ENCODE measurements at places on chromosomes 4 and X.

DNA sequence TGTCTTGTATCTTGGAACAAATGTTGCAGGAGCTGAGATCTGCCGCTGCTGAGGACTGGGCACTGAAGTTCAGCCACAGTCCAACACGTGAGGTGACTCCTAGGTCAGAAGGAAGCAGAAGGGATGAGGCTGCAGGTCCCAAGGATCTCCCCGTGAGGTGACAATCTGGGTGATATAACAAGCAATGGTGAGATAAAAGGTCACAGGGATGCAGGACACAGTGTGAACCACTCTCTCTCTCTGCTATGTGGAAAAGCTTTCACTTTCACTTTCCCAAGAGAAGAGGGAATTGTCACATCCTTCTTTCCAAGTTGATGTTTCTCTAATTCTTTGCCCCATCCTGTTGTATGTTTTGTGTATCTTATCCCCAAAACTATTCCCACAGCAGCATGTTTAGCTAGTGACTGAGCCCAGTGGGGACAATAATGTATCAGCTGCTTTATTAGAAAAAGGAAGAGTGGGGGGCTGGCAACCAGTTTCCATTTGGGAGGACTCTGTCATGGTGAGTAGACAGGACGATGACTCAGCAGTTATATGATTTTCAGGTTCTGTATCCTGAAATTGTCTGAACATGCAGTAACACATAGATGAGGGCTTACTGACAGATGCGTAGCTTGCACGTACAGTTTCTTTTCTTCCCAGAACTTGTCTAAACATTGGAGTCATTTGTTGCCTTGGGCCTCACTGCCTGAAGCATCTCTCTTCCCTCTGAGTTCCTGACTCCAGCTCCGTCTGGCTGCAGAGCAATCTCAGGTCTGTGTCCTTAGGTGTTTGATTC is 1415.8 kb upstream of the TENM3 start:
- no peak for DNase-seq

- DNase-seq, result no peak
Observed at GRCh38 chr4:79442422-79442821, 34.4 kb upstream of the GK2 start.

GRCh38 chr4:41287005-41287404 is 30.3 kb downstream of the UCHL1 start:
- no peak for DNase-seq

GRCh38 chr4:1516261-1516660 is 110.0 kb upstream of the NKX1-1 start:
- no peak for DNase-seq

GRCh38 chr4:181690498-181690897 is 552.7 kb upstream of the TENM3 start:
- DNase-seq, result no peak

- no peak for DNase-seq
Observed at GRCh38 chr4:175536852-175537453, 275.1 kb downstream of the GPM6A start.

DNA sequence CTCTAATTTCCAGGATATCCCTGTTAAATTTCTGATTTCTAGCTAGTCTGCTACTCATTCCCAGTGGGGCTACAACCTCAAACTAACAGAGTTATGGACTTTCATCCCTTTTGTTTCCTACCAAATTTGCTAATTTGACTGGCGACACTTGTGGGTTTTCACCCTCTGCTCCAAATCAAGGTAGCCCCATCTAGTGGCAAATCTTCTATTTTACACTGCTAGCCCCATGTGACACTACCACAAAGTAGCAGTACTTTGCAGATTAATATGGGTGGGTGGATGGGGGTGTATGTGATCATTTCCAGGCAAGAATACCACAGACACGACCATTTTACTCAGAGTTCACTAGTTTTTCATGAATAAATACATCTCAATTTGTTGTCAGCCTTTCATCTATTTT is 150.3 kb downstream of the MSL3 start:
- DNase-seq, result peak; percentile 0

- no peak for DNase-seq
Observed at GRCh38 chr4:134812611-134813010, 611.0 kb upstream of the PABPC4L start.

- DNase-seq, result no peak
Observed at GRCh38 chr4:127988638-127989037, 23.4 kb downstream of the ABHD18 start.

DNA sequence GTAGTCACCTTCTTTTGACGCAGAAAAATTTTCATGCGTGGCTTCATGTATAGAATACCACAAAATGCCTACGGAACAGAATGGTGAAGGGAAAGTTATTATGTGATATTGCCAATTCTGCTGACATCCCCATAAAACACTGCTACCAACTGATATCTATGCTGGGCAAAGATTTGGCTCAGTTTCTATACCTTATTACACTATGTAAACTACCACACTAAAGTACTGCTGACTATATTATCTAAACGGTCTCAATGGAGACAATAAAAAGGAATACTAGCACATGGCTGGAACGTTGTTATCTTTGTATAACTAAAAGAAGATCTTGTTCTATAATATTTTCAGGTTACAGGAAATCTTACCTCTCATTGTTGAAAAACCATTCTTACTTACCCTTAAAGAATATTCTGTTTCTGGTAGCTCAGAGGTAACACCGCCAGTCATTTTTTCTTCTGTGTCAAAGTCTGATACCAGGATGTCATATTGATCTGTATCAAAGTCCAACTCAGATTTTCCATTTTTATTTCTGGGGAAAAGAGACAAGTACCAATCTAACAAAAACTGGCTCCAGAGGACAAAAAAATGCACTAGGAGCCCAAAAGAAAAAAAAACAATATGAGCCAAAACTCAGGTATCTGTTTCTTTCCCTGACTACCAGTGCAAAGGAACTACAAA is 18.9 kb downstream of the MORC4 start:
- DNase-seq, result no peak

- no peak for DNase-seq
Observed at GRCh38 chrX:16867947-16868346, 2.2 kb downstream of the RBBP7 start.

DNA sequence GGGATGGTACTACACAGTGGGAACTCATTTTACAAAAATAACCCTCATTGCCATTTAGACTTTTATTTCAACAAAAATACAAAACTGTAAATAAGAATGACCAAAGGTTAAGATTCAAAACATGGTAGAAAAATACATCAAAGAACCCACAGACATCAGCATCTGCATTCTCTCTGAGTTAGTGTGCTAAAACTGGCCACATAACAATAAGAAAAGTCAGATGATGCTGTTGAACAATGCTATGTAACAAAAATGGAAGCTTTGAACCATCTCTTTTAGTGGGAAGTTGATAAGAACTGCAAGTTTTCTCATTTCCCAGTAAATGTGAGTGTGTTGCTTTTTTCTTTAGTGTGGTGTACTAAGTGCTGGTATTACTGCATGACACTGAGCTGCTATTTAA is 888.4 kb upstream of the EPHA5 start:
- no peak for DNase-seq

- DNase-seq, result no peak
Observed at GRCh38 chrX:96703816-96704215, 19.2 kb downstream of the DIAPH2 start.

GRCh38 chr4:86338989-86339388 is 20.9 kb downstream of the MAPK10 start:
- no peak for DNase-seq

DNA sequence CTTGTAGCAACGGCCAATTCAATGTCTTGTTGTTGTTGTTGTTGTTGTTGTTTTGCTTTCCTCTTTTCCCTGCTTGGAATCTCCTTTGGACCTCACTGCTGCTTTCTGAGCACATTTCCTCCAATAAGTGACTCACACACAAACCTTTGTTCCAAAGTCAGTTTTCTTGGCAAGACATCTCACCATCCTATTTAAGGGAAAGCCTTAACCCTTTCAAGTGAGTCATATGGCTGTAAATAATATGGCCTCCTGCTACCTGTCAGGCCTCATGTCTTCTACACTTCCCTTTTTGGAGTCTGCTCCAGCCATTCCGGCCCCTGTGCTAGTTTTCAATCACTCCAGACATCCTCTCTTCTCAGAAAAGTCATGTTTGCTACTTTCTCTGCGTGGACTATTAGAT is 79.5 kb upstream of the MAGEB10 start:
- DNase-seq, result no peak

DNA sequence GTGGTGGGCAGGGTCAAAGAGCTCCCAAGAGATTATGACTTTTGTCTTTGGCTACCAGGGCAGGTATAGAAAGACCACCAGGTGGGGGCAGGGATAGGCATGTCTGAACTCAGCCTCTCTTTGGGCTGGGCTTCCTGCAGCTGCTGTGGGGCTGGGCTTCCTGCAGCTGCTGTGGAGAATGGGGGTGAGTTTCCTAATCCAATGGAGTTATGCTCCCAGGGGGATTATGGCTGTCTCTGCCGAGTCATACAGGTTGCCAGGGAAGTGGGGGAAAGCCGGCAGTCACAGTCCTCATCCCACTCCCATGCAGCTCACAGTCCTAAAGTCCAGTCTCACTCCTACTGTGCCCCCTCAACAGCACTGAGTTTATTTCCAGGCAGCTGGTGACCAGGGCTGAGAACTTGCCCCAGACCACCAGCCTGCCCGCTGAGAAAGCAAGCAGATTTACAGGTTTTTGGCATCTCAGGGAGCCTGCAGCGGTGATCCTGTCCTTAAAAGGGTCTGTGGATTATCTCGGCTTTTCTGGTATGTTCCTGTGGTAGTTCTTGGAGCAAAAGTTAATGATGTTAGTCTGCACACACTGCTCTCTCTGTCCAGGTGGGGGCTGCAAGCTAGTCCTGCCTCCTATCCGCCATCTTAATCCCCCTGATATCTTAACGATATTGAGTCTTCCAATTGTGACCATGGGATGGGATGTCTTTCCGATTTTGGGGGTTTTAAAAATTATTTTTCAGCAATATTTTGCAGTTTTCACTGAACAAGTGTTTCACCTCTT is 133.4 kb downstream of the RTL9 start:
- DNase-seq, result no peak

GRCh38 chr4:97507587-97508245 is 635.6 kb downstream of the STPG2 start:
- DNase-seq, result no peak

GRCh38 chr4:41613821-41614220 is 75.9 kb downstream of the LIMCH1 start:
- no peak for DNase-seq

DNA sequence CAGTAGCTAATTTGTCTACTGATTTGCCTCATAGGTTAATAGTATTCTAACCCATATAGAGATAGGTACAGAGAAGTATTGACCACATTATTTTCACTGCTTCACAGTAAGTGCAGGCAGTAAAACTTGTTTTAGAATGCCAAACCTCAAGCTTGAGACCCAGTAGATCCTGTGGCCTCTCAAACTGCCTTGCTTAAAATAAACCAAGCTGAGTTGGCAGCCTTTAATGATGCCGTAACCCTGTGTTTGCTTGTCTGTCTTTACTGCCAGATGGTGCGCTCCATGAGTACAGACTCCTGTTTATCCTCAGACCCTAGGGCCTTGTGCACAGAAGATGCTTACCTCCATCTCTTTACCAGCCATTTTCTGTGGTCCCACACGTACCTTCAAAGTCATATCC is 50.8 kb downstream of the ANXA3 start:
- DNase-seq, result no peak

GRCh38 chr4:63757929-63758328 is 651.3 kb downstream of the TECRL start:
- no peak for DNase-seq

- DNase-seq, result no peak
Observed at GRCh38 chrX:140064993-140065392, 99.7 kb upstream of the CXorf66 start.

DNA sequence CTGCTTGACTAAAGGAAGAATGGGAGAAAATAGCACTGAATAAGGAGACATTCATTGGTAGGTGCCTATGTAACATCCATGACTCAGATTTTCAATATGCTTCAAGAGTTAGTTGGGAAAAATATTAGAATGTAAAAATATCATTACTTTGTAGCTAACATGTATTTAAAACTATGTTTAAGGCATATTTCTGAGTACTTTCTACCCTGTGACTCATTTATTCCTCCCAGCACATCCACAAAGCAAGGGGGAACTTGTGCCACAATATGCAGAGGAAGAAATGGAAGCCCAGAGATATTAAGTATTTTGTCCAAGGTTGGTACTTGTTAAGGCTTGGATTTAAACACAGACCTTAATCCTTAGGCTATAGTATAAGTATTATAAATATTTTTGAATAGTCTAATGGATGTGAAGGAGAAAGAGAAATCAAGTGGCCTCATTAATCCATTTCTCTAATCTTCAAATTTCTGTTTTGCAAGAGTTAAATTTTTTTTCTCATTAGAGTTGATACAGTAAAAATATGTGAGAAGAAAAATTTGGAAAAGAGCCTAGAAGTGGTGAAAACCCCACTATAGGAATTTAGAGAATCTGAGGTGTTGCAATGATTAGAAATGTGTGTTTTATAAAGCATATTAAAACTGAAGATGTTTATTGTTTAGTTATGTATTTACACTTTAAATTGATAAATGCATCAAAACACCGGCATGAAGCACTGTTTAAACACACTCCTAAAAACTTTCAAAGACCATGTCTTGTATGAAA is 149.3 kb upstream of the GYPA start:
- no peak for DNase-seq

DNA sequence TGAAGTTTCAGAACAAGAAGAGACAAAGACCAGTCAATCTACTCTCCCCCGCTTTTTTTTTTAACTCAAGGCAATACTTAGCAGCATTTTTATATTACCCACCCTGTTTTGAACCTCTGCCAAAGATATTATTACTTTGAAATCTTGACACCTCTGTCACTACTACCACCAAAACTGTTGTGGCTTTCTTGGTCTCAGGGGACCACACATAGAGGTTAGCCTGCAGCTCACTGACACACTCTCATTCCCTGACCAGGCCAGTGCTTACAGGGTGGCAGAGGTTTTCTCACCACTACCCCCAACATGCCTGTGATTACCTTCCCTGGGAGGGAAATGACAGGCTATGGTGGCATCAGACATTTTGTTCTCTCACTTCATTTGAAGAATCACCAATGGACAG is 137.4 kb upstream of the STIM2 start:
- DNase-seq, result no peak

- no peak for DNase-seq
Observed at GRCh38 chr4:151983854-151984253, 223.0 kb upstream of the GATB start.

GRCh38 chr4:14371131-14371530 is 631.1 kb upstream of the CPEB2 start:
- no peak for DNase-seq

DNA sequence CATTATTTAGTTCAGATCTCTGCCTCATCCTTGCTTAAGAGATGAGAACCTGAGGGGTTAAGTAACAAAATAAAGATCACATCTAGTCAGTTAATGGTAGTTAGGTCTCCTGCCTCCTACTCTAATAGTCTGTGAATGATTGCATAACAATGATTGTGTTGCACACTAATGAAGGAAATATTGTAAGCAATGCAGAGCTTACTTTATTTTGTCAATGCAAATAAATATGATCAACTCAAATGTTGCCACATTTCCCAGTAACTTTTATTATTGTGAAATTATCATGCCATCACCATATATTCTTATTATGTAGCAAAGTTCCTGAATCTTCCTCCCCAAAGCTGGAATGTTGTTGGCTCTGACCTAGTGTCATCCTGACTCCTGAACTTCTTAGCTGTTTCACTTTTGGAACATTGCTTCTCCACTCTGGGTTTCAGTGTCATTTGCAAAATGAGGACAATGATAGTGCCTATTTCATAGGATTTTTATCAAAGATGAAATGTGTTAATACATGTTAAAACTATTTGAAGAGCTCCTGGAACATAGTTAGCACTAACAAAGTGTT is 17.0 kb upstream of the GABRA4 start:
- no peak for DNase-seq
